ENCODE measurements at places on chromosomes 12 and 14.

DNA sequence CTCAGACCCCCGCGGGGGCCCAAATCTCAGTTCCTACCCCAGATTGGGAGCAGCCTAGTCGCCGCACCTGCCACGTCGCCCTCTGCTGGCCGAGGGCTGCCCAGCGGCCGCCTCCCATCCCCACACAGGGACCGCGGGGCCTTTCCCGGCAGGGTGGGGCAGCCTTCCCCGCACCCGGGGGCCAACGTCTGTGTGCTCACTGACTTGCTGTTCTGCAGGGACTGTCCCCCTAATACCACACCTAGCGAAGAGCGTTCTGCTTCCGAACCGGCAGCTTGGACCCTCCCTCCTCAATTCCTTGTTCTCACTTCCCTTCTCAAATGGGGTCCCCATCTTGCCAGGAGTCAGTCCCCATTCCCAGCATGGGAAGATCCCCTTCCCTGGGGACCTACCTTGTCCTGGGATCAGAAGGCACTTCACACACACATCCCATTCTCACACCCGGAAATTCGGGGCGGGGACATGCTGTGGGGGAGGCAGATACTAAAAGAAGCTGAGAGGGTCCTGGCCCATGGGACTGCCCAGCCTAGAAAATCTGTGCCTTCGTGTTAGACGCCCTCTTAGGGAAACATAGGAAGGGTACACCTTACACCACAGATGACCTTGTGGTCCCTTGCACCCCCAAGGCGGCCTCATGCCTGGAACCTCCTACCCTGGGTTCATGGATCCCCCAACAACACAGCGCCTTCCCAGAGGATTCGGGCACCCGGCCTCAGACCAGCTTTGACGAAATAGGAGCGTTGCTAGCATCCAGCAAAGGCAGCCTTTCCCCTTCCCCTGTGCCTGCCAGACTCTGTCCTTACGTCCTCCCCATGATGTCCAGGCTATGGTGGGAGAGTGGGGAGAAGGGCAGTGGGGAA is 16.4 kb downstream of the ACVRL1 start:
- H3K27ac ChIP-seq = no peak overlapping the region
- DNase-seq = peak; percentile 32
- H3K27me3 ChIP-seq = no peaks in the 10 kb centered on the region
- H3K4me3 ChIP-seq = no peak overlapping the region
- peaks cover 7% of the 10 kb centered on the region for H3K4me1 ChIP-seq

- peaks cover 44% of the 10 kb centered on the region for H3K36me3 ChIP-seq
- DNase-seq = no peak
- peaks cover 8% of the 10 kb centered on the region for H3K4me1 ChIP-seq
- no peak overlapping the region for H3K4me3 ChIP-seq
- no peak overlapping the region for H3K27ac ChIP-seq
Observed at GRCh38 chr12:122206976-122207375, 3.5 kb downstream of the B3GNT4 start.

- no peak overlapping the region for H3K4me3 ChIP-seq
- H3K4me1 ChIP-seq = peaks cover 19% of the 10 kb centered on the region
- H3K27me3 ChIP-seq = no peaks in the 10 kb centered on the region
- no peak for DNase-seq
Observed at GRCh38 chr12:108846290-108846701, 11.1 kb downstream of the SSH1 start.

DNA sequence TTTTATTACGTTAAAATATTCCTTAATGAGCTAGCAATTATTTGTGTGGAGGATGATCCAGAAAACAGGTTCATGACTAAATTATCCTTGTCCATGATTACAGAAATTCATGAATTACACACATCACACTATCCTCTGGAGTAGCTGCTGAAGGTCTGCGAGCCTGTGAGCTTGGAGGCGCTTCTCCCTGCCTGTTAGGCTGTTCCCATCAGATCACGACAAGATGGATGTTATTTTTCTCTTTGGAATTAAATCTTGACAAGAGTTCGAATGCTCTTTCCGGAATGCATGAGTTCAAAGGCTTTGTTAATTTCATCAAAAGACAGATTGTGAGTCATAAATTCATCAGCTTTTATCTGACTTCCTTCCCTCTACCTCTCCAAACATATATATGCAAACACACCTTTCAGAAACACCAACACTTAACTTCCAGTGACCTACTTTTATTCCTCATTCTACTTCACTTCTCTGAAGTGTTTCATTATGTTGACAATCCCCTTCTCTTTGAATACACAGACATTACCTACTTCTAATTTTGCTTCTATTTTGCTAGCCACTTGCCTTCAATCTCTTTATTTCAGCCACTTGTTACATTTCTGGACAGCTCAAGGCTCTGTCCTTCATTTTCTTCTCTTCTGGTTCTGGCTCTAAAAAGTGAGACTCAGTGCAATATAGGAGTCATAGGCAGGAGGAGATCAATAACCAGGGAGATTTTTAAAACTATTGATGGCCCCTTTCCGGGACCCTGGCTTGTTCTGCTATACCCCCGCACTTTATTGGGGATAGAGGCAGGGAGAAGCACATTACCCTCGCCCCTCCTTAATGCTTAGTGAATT is 274.6 kb downstream of the BTG1 start:
- H3K27me3 ChIP-seq = no peaks in the 10 kb centered on the region
- H3K27ac ChIP-seq = peak overlapping the region; percentile 84
- peaks cover 52% of the 10 kb centered on the region for H3K4me1 ChIP-seq
- peaks cover 2% of the 10 kb centered on the region for H3K36me3 ChIP-seq

- H3K4me3 ChIP-seq = no peak overlapping the region
- H3K27ac ChIP-seq = no peak overlapping the region
- no peaks in the 10 kb centered on the region for H3K36me3 ChIP-seq
- no peaks in the 10 kb centered on the region for H3K4me1 ChIP-seq
- DNase-seq = no peak
- no peaks in the 10 kb centered on the region for H3K27me3 ChIP-seq
Observed at GRCh38 chr14:32720927-32721326, 217.8 kb upstream of the NPAS3 start.
